ENCODE measurements at places on chromosomes 2 and 18.

DNA sequence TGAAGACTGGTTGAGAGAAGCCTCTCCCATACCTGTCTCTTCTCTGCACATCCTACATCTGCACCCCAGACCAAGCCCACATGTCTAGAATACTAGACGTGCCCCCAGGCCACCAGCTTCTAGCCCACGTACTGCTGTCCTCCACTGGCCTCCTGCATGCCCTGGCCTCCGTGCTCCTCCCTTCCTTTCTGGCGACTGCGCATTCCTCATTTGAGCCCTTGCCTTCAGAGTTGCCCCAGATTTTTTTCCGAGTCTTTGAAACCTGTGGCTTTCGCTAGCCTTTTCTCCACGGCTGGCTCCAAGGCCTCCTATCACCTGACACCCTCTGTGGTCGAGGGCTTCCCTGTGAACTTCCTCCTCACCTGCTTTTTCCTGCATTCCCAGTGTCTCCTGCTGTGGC lies 11.2 kb downstream of the RNF144A start:
- no peak for DNase-seq

DNA sequence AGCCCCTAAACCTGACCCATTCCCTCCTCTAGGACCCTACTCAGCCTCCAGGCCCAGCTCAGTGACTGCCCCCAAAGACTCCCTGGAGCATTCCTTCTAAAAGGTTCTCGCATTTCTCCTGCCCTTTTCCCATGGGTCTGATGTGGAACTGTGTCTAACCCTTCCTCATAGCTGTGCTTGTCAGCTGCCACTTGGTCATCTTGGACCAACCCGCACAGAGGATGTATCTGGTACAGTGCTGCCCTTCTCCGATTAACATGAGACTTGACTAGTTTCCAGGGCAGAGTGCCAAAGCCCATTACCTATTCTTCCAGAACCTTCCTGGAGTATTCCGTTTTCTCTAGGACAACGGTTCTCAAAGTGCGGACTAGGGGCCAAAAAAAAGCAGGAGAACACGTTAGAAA lies 518 bp upstream of the NFU1 start:
- DNase-seq = peak; percentile 62

GRCh38 chr18:42780171-42780570 lies 335.3 kb downstream of the RIT2 start:
- DNase-seq = no peak

DNA sequence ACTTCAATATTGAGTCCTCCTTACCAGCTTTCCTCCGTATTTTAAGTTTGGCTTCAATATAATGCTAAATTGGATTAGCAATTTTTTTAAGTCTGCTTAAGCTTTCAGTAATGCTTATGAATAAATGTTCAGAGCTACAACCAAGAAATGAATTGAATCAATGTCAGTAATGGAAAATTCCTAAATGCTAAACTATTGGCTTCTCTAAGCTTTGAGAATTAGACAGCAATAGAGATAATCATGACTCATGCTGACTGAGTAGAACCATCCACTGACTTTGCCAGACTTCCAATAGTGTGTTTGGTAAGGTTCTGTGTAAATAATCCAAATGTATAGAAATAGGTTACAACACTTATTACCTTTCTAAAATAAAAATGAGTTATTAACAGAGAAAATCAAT lies 8.9 kb upstream of the PDE1A start:
- DNase-seq = peak; percentile 70

DNA sequence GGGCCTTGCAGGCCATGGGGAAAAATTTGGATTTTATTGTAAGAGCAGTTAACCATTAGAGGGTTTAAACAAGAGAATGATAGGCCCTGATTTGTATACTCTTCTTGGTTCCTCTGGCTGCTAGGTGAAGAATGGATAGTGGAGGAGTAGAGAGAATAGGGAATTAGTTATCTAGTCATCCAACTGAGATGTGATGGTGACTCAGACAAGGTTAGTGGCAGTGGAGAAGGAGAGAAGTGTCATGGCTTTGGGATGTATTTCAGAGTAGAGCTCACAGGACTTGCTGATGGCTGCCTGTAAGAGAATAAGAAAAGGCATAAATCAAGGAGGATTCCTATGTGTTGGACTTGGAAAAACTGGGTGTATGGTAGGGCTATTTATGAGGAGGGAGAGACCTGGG lies 169.4 kb downstream of the PLCL1 start:
- DNase-seq = peak; percentile 56

GRCh38 chr18:39607034-39607433 lies 2041.4 kb upstream of the CELF4 start:
- no peak for DNase-seq

DNA sequence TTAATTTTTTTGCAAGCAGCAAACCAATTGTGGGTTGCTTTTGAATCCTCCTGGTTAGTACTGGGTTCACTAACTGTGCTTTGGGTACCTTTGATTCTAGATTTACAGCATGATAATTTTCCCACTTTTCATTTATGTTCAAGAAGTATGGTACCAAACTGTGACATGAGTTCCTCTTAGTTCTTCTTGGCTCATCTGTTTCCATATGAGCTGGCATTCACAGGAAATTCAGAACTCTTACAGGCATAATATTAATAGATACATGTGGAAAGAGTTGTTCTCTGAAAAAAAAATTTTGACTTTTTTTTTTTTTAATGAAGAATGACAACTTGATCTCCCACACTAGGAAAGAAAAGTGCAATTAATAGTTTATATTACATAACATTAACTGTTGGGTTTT lies 59.4 kb downstream of the FMNL2 start:
- no peak for DNase-seq

DNA sequence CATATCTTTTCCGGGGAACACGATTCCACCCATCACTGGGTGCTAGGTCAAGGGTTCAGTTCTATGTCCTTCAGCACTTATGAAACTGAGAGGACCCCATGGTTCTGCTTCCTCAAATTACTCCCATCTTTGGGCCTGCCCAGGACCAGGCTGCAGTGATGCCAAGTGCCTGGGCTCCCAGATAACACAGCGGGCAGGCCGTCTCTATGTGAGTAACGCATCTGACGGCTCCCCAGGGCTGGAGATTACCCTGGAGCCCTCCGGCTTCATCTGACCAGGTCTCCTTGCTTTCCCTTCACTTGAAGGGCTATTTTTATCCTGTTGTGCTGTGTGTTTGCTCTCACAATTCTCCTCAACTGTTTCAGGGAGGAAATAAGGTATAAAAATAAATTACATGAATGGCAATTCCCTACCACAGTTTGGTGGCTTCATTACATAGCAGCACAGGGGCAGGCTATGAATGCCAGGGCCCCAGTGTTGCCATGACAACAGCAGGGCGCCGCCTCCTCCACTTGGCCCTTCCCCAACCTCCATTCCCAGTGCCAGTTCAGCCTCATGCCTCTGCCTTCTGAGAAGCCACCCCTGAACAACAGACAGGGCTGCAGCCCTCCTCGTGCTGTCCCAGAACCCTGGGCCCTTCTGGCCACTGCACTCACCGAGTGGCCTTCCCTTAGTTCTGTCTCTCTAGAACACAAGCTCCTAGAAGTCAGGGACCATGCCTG lies 25.4 kb upstream of the TMEM131 start:
- DNase-seq = no peak

DNA sequence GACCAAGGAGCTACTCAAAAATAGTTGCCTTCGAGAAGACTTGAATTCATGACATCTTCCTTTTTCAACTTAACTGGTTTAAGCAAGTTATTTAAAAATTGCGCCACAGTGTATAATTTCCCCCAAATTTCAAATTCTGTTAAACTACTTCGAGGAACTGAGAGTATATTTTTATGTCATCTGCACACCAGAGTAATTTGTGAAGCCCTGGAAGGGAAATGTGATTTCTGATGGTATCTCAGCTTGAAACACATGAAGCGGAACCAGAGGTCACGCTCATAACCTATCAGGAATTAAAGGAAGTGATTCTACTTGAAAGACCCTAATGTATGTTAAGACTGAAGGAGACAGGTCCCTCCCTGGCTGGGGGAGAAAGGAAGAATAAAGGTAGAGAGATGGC lies 33.9 kb upstream of the DARS1 start:
- no peak for DNase-seq

DNA sequence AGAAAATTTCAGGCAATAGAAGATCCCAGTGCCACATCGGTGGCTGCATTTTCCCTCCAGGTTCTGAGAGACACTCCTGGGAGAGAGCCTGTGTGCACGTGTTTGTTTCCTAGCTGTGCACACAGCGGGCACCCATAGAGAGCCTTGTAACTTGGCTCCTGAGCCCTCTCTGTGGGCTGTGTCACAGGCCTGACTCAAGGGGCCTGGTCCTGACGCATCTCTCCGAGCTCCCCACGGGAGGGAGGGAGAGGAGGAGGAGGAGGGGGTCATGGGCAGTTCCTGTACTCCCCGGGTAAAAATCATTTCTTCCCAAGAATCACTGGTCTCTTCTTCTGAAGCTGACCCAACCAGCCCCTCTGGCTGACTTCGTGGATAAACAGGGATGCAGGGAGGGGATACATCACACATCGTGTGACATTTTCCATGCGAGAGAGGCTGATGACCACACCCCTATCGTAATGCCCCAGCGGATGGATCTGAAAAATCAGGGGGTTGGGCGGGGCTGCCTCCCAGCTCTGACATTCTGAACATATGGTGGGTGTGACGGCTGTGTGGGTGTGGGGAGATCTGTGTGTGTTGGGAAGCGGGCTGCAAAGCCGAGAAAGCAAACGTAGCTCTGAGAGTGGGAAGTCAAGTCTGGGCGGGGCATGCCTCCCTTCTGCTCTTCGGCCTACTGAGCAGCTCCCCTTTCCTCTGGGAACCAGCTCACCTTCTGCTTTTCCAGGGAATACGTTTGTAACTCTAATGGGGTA lies 308.3 kb upstream of the HS6ST1 start:
- DNase-seq = peak; percentile 79

GRCh38 chr18:67467188-67467587 lies 49.3 kb downstream of the DSEL start:
- DNase-seq = no peak

- DNase-seq = peak; percentile 63
These were observed 3.1 kb downstream of the EGR4 start for GRCh38 chr2:73290049-73290839.

- no peak for DNase-seq
These were observed 7.2 kb downstream of the RBFA start for GRCh38 chr18:80041424-80041823.

DNA sequence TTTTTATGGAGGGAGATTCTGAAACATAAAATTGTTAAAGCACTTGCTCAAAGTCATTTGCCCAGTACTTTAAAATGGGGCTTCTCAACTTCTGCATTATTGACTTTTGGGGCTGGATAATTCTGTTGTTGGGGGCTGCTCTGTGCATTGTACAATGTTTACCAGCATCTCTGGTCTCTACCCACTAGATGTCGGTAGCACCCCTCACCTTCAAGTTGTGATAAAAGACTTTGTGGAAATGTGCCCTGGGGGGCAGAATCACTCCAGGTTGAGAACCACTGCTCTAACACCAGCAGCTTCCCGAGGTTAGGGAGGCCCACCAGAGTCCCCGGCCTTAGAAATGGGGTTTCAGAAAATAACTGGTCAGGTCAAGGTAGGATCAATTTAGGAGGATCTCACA lies 26.8 kb upstream of the CUL3 start:
- DNase-seq = no peak

GRCh38 chr18:3540805-3541548 lies 91.0 kb downstream of the TGIF1 start:
- DNase-seq = no peak

GRCh38 chr2:43128559-43128955 lies 97.8 kb downstream of the ZFP36L2 start:
- no peak for DNase-seq

GRCh38 chr2:230713331-230714135 lies 891 bp downstream of the CAB39 start:
- DNase-seq = peak; percentile 69

DNA sequence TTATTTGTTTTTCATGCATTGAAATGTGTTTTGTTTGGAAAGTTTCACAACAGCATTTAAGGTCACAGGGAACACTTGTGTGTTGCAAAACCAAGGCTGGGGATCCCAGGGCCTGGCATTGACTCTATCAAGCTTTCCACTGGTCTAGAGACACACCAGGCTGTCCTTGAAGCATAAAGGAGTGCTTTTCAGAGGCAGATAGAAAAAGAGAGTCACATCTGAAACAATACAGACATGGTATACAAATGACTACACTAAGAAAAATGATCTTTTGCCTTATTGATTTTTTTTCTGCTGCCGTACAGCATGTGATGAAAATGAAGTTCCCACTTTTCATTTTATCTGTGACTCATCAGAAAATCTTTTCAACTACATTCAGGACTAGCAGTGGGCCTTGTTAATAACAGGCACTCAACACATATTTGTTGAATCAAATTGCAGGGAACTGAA lies 61.9 kb upstream of the ZCCHC2 start:
- peak; percentile 24 for DNase-seq

- DNase-seq = no peak
These were observed 36.5 kb downstream of the MC2R start for GRCh38 chr18:13878857-13879256.

DNA sequence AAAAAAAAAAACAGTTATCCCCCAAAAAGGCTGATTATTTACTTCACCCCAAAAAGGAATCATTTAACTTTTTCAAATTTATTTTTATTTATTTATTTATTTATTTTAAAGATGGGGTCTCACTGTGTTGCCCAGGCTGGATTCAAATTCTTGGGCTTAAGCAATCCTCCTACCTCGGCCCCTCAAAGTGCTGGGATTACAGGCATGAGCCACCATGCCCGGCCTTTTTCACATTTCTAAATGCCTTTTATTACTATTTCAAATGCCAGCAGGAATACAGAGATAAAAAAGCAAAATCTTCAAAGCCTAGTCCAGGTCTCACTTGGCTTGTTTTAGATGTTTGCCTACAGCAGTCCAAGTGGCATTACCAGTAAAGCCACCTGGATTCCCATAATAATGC lies 239.1 kb downstream of the ALPK2 start:
- DNase-seq = no peak

DNA sequence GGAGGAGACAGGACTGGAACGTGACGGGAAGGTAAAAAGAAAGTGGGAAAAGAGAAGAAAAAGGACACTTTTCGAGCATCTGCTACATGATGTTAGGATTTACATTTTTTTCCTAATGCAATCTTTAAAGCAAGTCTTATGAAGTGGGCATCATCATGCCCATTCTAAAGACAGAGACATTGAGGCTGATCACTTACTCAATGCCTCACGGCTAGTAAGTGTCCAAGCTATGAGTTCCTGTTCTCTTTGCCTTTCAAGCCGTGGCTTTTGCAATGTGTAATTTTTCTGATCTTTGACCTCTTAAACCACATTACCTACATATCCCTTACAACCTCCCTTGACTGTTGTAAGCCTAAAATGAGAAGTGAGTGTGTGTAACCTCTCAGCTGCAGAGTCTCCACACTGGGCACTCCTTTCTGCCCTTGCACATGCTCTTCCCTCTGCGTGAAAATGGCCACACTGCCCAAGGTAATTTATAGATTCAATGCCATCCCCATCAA lies 649.2 kb downstream of the RNF144A start:
- no peak for DNase-seq

Data from GM23248 (cell line).